ENCODE measurements at places on chromosomes 3 and 15.
A peak's percentile ranks its signal among the peaks of the same experiment; 100 is the strongest.

DNA sequence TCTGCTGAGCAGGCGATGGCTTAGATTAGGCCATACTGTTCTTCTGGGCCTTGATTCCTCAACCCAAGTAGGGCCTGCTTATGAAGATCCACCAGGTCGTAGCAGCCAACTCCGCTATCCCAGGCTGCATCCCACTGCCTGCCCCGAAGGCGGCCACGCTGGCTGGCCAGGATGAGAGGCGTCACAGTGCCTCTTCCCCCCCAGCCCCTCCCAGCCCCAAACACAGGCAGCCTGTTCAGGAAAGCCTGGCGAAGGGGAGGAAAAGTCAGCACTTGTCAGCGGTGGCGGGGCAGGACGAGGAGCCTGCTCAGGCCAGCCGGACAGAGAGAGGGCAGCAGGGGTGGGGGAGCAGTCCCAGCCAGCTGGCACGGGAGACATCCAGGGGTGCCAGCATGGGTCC lies 11.2 kb downstream of the PTH1R start:
- DNase-seq = no peak

GRCh38 chr3:194325424-194326153 lies 25.5 kb downstream of the CPN2 start:
- DNase-seq = no peak

GRCh38 chr3:37526511-37526910 lies 335.2 kb upstream of the CTDSPL start:
- DNase-seq = peak; percentile 84

GRCh38 chr3:53994986-53995603 lies 103.4 kb upstream of the SELENOK start:
- no peak for DNase-seq

- DNase-seq = peak; percentile 48
Observed at GRCh38 chr15:98164571-98164970, 204.1 kb downstream of the ARRDC4 start.

DNA sequence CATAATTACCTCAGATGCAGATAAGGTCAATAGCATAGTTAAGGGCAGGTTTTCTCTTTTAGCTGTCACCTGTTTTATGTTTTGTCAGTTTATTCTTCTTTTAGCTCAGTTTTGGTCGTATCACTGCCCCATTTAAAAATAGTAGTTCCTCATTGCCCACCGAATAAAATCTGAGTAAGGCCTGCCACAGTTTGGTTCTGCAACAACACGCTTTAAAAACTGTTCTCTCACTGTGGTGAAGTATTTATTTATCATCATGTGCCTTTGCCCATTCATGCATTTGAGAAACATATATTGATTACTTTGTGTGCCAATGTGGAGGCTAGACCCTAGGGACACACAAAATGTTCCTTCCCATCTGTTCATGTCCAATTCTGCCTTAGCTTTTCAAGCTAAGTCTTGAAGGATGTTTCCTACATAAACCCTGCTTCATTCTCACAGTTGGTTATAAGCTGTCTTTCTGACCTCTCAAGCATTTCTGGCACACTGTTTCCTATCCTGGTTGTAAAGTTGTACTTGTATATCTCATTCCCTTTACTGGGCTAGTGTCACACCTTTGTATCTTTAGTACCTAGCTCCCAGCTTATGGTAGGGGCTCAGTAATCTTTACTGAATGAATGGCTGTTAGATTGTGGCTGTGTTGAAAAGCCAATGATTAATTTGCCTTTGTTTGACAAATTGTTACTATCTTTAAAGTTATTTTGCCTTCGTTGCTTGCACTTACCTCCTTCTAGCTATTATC lies 23.9 kb downstream of the AKAP13 start:
- DNase-seq = no peak

DNA sequence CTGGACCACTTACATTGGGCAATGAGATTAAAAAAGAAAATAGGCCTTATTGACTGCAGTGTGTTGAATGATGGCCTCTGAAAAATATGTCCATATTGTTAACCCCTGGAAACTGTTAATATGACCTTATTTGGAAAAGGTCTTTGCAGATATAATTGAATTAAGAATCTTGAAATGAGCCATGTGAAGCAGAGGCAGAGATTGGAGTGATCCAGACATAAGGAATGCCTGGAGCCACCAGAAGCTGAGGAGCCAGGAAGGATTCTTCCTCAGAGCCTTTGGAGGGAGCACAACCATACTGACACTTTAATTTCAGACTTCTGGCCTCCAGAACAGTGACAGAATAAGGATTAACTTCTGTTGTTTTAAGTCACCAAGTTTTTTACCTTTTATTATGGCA lies 510.4 kb upstream of the AGTR1 start:
- no peak for DNase-seq

DNA sequence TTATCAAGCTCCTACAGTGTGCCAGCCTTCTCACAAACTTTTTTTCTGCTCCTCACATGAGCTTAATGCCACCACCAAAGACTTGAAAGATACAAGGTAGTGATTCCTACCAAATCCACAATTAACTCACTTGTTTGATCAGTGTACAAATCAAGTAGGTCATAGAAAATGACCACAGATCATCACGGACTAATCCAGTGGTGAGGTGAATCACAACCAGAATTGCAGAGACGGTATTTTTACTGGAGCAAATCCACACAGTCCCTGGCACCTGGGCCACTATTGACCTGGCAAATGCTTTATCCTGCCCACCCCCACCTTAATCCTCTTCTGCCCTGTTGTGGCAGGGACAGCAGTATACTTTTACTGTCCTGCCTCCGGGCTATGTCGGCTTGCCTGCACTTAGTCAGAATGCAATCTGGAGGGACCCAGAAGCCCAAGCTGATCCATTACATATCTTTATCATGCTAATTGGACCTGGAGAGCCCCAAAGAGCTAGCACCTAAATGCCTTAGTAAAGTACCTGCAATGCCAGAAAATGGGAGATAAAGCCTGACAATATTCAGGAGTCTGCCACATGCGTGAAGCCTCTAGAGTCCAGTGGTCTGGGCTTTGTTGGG lies 83.9 kb upstream of the CDV3 start:
- peak; percentile 60 for DNase-seq

- DNase-seq = peak; percentile 56
Observed at GRCh38 chr15:63504979-63505841, 817 bp downstream of the USP3 start.

DNA sequence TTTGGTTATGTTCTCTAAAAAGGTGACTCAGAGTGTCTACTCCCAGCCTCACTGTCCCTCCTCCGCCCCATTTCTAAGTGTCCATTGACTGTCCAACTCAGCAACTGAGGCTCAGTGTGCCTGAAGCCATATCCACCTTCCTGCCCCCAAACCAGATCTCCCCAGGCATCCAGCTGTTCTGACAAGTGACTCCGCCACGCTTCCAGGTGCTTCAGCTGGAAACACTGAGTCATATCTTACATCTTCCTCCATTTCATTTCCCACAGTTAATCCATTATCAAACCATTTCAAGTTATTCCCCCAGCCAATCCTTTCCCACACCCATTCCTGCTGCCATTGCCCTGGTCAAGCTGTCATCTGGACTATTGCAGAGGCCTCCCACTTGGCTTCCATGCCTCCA lies 17.1 kb downstream of the MAGEF1 start:
- DNase-seq = no peak

- peak; percentile 81 for DNase-seq
Observed at GRCh38 chr3:7504886-7505775, 644.2 kb downstream of the GRM7 start.

- no peak for DNase-seq
Observed at GRCh38 chr3:125356140-125357026, 18.7 kb downstream of the ZNF148 start.

GRCh38 chr3:104596551-104596950 lies 770.2 kb upstream of the ALCAM start:
- peak; percentile 58 for DNase-seq

DNA sequence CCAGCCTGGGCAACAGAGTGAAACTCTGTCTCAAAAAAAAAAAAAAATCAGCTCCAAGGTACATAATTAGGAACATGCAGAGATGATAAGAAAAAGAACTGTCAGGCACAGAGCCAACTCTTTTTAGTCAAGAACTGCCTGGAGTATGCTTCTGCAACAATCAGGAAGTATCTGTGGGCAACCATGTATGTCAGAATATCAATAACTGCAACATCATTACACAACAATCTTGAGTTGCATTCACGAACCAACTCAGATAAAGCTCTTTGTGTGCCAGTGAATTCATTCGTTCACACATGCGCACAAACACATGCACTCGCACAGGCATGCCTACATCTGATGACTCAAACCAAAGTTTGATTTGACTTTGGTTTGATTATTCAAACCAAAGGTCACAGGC lies 32.1 kb downstream of the EFHB start:
- peak; percentile 30 for DNase-seq

DNA sequence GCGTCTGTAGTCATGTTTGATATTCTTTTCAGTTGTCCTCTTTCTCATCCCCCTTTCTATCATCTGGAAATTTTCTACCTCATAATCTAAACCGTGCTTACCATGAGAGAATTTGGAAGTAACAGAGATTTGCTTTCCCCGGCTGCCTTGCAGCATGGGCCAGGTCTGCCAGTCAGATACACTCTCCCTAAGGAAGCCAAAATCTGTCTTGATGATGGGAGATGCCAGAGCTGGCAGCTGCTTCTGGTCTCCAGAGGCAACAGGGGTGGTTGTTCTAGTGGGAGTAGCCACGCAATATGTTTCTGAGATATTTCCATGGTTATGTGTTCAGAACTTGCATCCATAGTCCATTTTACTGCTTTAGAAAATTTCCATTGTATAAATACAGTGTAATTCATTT lies 218.9 kb upstream of the RORA start:
- no peak for DNase-seq

- no peak for DNase-seq
Observed at GRCh38 chr3:114896978-114897377, 250.1 kb downstream of the ZBTB20 start.

GRCh38 chr3:53523346-53523745 lies 28.9 kb downstream of the CACNA1D start:
- DNase-seq = no peak
